ENCODE measurements at places on chromosomes 1 and 21. TPM values are rescaled to one million over a fixed set of nuclear protein-coding genes. Genes with fewer than 3 reads are reported as not detected.
A peak's percentile ranks its signal among the peaks of the same experiment; 100 is the strongest.

The SLC6A17 gene
- total RNA-seq: 0.07 TPM

GRCh38 chr1:101185421-101185820 lies 51.4 kb upstream of the S1PR1 start:
- H3K27ac ChIP-seq: no peak overlapping the region
- DNase-seq: no peak
- no peaks in the 10 kb centered on the region for H3K4me1 ChIP-seq
- no peak overlapping the region for H3K4me3 ChIP-seq

GRCh38 chr1:196660272-196660671 lies 8.4 kb downstream of the CFH start:
- no peak overlapping the region for H3K27ac ChIP-seq
- no peaks in the 10 kb centered on the region for H3K27me3 ChIP-seq
- no peaks in the 10 kb centered on the region for H3K36me3 ChIP-seq
- H3K4me1 ChIP-seq: no peaks in the 10 kb centered on the region
- no peak overlapping the region for H3K4me3 ChIP-seq

DNA sequence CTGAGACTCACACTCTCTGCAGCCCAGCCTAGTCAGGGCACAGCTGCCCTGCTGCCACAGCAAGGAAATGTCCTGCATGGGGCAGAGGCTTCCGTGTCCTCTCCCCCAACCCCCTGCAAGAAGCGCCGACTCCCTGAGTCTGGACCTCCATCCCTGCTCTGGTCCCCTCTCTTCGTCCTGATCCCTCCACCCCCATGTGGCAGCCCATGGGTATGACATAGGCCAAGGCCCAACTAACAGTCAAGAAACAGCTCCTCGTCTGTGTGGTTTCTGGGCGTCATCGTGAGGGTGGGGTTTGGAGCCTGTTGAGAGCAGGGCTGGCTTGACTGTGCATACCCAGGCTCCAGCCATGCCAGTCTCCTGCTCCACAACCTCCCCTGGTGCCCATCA lies 19.5 kb downstream of the FAAH start:
- H3K27me3 ChIP-seq: no peaks in the 10 kb centered on the region
- H3K4me3 ChIP-seq: no peak overlapping the region
- no peak overlapping the region for H3K27ac ChIP-seq
- DNase-seq: peak; percentile 37
- H3K36me3 ChIP-seq: no peaks in the 10 kb centered on the region

- no peak for DNase-seq
- H3K4me3 ChIP-seq: no peak within 1 kb of the TSS
- H3K27ac ChIP-seq: no peak within 1 kb of the TSS
- no peaks in the 10 kb centered on the region for H3K27me3 ChIP-seq
- no peaks in the 10 kb centered on the region for H3K36me3 ChIP-seq
- H3K4me1 ChIP-seq: no peaks in the 10 kb centered on the region
Measured at GRCh38 chr1:31576201-31576669, at the start of gene TINAGL1. Gene TINAGL1 (plus strand): TSS chr1:31576515. CDS start chr1:31577149, 634 bp downstream.

GRCh38 chr1:160236806-160237205 lies 25.5 kb downstream of the DCAF8 start:
- no peak for DNase-seq
- peaks cover 46% of the 10 kb centered on the region for H3K36me3 ChIP-seq
- H3K4me1 ChIP-seq: no peaks in the 10 kb centered on the region
- H3K4me3 ChIP-seq: no peak overlapping the region
- no peak overlapping the region for H3K27ac ChIP-seq
- no peaks in the 10 kb centered on the region for H3K27me3 ChIP-seq

GRCh38 chr1:101884621-101885020 lies 112.1 kb downstream of the OLFM3 start:
- no peaks in the 10 kb centered on the region for H3K4me1 ChIP-seq
- no peaks in the 10 kb centered on the region for H3K27me3 ChIP-seq
- no peak for DNase-seq
- no peak overlapping the region for H3K4me3 ChIP-seq
- no peak overlapping the region for H3K27ac ChIP-seq

DNA sequence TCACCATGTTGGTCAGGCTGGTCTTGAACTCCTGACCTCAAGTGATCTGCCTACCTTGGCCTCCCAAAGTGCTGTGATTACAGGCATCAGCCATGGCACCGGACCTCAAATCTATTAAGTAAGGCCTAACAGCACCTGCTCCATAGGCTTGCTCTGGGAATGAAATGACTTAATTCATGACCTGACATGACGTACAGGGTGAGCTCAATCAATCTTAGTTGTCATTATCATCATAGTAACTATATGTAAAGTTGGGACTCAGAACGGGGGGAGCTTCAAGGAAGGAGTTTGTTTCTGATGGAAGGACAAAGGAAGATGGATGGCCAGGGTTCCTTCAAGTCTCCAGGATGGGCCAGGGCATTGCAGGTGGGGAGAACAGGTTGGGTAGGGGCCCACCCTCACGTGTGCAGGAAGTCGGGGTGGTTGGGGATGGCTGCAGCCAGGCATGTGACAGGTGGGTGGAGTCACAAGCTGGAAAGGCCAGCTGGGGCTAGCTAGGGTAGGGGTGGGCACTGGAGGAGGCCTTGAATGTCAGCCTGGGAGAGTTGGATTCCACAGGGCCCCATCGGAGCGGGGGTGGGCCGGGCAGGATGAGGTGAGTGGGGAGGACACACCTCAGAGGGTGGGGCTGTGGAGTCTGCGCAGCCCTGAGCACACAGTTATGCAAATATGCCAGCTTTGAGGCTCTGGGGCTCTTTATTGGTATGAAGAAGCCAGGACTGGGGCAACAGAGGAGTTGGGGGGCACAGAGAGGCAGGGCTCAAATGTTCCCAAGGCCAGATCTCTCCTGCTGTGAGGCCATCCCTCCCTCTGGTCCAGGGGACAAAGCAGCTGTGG lies 9.6 kb downstream of the TRIM62 start:
- no peaks in the 10 kb centered on the region for H3K4me1 ChIP-seq
- H3K27me3 ChIP-seq: no peaks in the 10 kb centered on the region
- H3K36me3 ChIP-seq: no peaks in the 10 kb centered on the region
- H3K27ac ChIP-seq: no peak overlapping the region
- no peak overlapping the region for H3K4me3 ChIP-seq

- no peak for DNase-seq
- no peaks in the 10 kb centered on the region for H3K4me1 ChIP-seq
- H3K4me3 ChIP-seq: no peak overlapping the region
- H3K36me3 ChIP-seq: no peaks in the 10 kb centered on the region
- no peak overlapping the region for H3K27ac ChIP-seq
Measured at GRCh38 chr1:230375780-230376179, 50.4 kb downstream of the PGBD5 start.

- no peaks in the 10 kb centered on the region for H3K4me1 ChIP-seq
- no peak overlapping the region for H3K27ac ChIP-seq
- DNase-seq: no peak
- peaks cover 3% of the 10 kb centered on the region for H3K27me3 ChIP-seq
Measured at GRCh38 chr1:204887846-204888245, 17.2 kb downstream of the NFASC start.

GRCh38 chr1:15417059-15417934 lies 7.6 kb downstream of the EFHD2 start:
- H3K27me3 ChIP-seq: no peaks in the 10 kb centered on the region
- H3K36me3 ChIP-seq: no peaks in the 10 kb centered on the region
- peaks cover 45% of the 10 kb centered on the region for H3K4me1 ChIP-seq
- H3K27ac ChIP-seq: peak overlapping the region; percentile 73
- peak; percentile 63 for DNase-seq

- H3K4me3 ChIP-seq: no peak overlapping the region
- no peaks in the 10 kb centered on the region for H3K27me3 ChIP-seq
- no peak overlapping the region for H3K27ac ChIP-seq
- no peaks in the 10 kb centered on the region for H3K36me3 ChIP-seq
- no peak for DNase-seq
- H3K4me1 ChIP-seq: no peaks in the 10 kb centered on the region
Measured at GRCh38 chr1:215895276-215895675, 328.2 kb downstream of the KCTD3 start.

- no peaks in the 10 kb centered on the region for H3K27me3 ChIP-seq
- H3K27ac ChIP-seq: no peak overlapping the region
- H3K4me3 ChIP-seq: no peak overlapping the region
- no peaks in the 10 kb centered on the region for H3K4me1 ChIP-seq
- DNase-seq: no peak
Measured at GRCh38 chr1:51472359-51472758, 46.7 kb downstream of the EPS15 start.

The WDR64 gene
- not detected for total RNA-seq

DNA sequence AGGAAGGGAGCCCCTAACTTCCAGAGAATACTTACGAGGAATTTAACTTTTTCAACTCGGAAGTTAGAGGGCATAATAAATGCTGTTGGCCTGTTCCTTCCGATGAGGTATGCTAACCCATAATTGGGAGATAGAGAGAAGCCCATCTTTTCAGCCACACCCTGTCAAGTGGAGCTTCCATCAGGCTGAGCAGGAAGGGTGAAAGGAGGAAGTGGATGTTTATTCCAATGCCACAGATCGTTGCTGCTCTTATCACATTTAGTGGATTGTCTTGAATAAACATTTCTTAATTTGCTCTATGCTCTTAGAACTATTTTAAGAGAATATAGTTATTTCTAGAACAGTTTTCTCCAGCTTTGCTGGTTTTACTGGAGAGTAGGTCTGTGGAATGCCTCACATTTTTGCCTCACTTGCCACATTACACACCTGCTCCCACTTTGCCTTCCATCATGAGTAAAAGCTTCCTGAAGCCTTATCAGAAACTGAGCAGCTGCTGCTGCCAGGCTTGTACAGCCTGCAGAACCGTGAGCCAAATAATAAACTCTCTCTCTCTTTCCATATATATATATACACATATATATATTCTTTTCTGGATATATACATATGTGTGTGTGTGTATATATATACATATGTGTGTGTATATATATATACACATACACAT lies 60.0 kb upstream of the RGS21 start:
- no peak overlapping the region for H3K27ac ChIP-seq
- no peaks in the 10 kb centered on the region for H3K4me1 ChIP-seq
- DNase-seq: no peak

The KIF14 gene
- total RNA-seq: 9.3 TPM

- H3K36me3 ChIP-seq: no peaks in the 10 kb centered on the region
- H3K27ac ChIP-seq: no peak overlapping the region
- no peak overlapping the region for H3K4me3 ChIP-seq
- no peak for DNase-seq
Measured at GRCh38 chr1:29686012-29686930, 449.9 kb downstream of the PTPRU start.

The ASPM gene
- 18.3 TPM for total RNA-seq

The MATN1 gene
- 0.91 TPM for total RNA-seq

The EXOC8 gene
- 16.8 TPM for total RNA-seq

- DNase-seq: no peak
- no peaks in the 10 kb centered on the region for H3K27me3 ChIP-seq
- H3K36me3 ChIP-seq: no peaks in the 10 kb centered on the region
- H3K4me3 ChIP-seq: no peak overlapping the region
- no peak overlapping the region for H3K27ac ChIP-seq
Measured at GRCh38 chr1:2871246-2871815, 69.8 kb upstream of the TTC34 start.

GRCh38 chr1:153561466-153561985 lies 4.1 kb downstream of the S100A2 start:
- no peak overlapping the region for H3K27ac ChIP-seq
- no peak for DNase-seq
- no peak overlapping the region for H3K4me3 ChIP-seq
- peaks cover 13% of the 10 kb centered on the region for H3K4me1 ChIP-seq
- no peaks in the 10 kb centered on the region for H3K36me3 ChIP-seq
- no peaks in the 10 kb centered on the region for H3K27me3 ChIP-seq
